ENCODE measurements at places on chromosomes 2 and 18. TPM values are rescaled to one million over a fixed set of nuclear protein-coding genes. Genes with fewer than 3 reads are reported as not detected.

CNRIP1 gene
- polyA plus RNA-seq = not detected

ROCK2 gene
- 9.0 TPM for polyA plus RNA-seq

RAB31 gene
- polyA plus RNA-seq = 19.3 TPM

SOX11 gene
- polyA plus RNA-seq = 0.05 TPM

RAB27B gene
- not detected for polyA plus RNA-seq

AQP12A gene
- polyA plus RNA-seq = not detected

MALL gene
- polyA plus RNA-seq = not detected

MROH2A gene
- not detected for polyA plus RNA-seq

CRYGC gene
- not detected for polyA plus RNA-seq

TBR1 gene
- not detected for polyA plus RNA-seq

SCN7A gene
- not detected for polyA plus RNA-seq

ABHD3 gene
- polyA plus RNA-seq = 43.9 TPM

RGPD8 gene
- 4.3 TPM for polyA plus RNA-seq

VSNL1 gene
- polyA plus RNA-seq = 0.10 TPM

MOGAT1 gene
- not detected for polyA plus RNA-seq

- peak; percentile 93 for DNase-seq
Measured at GRCh38 chr2:84946204-84947009, 24.6 kb upstream of the KCMF1 start.

DNA sequence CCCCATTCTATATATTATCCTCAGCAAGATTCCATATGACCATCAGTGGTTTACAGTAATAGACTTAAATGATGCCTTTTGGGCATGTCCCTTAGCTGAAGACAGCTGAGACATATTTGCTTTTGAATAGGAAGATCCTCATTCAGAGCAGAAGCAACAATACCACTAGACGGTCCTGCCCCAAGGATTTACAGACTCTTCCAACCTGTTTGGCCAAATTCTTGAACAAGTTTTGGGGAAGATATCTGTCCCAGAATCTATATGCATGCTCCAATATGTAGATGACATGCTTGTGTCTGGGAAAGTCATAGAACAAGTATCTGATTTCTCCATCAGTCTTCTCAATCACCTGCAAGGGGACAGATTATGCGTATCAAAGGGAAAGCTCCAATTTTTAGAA is 137.1 kb upstream of the RMP24 start:
- no peak for DNase-seq

DNA sequence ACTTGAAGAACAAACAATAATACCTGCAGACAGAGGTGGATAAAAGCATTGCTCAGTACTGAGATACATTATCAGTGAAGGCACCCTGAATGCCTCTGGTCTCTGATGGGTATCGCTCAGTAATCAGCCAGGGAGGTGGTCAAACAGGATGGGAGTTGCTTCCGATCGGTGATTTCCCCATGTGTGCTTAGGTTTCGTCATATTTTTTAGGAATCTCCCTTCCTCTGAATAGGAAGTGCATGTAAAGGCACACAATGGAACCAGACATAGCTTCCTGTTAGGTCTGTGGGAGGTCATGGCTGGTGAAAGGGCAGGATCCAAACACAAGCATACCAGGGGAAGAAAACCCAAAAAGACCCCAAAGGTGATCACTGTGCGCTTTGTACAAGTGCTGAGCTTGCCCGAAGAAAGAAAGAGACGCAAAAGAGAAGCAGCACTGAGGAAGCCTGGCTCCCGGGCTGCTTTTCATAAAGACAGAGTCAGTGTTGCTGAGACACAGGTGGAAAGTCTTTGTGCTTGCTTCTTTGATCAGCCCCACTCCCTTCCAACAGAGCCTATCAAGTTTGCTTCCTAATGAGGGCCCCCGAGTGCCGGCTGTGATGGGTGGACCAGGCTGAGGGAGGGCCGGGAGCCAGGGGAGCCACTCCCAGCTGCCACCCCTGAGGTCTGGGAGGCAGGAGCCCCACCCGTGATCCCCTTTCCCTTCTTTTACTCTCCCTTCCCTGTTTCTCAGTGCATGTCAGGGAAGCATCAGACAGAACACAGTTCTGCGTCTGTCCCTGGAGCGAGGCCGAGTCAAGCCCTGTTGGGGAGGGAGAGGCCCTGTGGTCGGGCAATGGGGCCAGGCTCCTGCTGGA is 138.2 kb downstream of the SH3RF3 start:
- DNase-seq = no peak

DNA sequence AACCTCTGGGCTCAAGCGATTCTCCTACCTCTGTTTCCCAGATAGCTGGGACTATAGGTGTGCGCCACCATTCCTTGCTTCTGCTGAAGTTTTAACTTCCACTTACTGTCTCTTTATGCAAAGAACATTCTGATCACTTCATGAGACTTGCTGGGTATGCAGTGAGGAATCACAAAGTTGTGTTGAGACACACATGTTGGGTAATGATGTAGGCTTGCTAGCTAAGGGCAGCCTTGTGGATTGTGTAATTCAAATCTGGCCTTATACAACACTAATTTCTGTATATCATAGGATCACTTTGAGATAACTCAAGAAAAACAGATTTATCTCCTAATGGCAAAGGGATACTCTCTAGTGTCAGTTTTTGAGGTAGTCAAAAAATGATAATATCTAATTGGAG is 24.2 kb downstream of the XRCC5 start:
- no peak for DNase-seq

DNA sequence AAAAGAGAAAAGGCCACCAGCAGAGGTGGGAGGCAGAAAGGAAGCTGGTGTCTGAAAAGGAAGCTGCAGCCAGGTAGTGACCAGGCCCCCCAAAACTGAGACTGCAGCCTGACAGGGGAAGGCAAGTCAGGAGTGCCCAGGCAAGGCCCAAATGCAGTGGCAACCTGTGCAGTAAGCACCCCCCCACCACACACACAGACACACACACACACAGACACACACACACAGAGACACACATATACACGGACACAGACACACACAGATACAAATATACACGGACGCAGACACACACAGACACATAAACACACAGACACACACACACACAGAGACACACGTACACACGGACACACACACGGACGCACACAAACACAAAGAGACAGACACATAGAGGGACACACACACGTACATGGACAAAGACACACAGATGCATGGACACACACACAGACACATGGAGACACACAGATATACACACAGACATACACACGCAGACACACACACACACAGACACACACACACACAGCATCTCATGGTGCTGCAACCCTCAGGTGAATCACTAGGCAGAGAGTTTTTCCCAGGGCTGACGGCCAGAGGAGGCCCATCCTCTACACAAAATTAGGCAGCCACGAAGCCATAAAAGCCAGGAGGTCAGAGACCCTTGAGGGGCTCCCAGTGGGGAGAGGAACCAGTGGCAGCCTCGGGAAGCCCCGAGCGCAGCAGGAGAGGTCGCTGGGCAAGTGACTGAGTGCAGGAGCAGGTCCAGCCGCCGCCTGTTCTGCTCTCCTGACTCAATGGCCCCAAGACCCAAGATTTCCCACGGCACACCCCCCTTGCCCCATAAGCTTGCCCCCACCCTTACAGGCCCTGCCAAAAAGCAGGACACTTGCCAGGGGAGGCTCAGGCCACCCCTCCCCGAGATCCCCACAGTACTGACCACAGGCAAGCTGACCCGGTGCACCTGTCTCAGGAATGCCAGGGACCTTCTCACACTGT is 6.3 kb downstream of the SDC1 start:
- DNase-seq = no peak

GRCh38 chr2:30139131-30139870 is 7.5 kb upstream of the YPEL5 start:
- DNase-seq = no peak

- no peak for DNase-seq
Measured at GRCh38 chr2:221304916-221305315, 267.2 kb downstream of the EPHA4 start.

- no peak for DNase-seq
Measured at GRCh38 chr18:66995270-66995669, 391.4 kb upstream of the CDH19 start.

- no peak for DNase-seq
Measured at GRCh38 chr2:64112016-64112415, 32.2 kb downstream of the PELI1 start.

DNA sequence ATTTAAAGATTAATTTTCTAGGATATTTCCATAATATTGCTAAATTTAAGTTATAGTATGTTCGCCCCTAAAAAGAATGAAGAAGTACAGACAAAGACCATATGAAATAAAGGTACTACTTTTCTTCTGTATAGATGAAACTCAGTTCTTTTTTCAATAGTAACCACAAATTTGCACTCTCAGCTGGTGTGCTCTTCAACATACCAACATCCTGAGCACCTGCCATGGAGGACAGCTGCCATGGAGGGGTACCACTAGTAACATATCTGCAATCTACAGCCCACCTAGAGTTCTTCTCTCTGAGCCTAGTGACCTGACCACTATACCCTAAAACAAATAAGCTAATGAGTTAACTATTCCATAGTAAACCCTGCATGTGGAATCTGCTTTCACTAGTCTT is 36.8 kb upstream of the ERCC3 start:
- DNase-seq = no peak

DNA sequence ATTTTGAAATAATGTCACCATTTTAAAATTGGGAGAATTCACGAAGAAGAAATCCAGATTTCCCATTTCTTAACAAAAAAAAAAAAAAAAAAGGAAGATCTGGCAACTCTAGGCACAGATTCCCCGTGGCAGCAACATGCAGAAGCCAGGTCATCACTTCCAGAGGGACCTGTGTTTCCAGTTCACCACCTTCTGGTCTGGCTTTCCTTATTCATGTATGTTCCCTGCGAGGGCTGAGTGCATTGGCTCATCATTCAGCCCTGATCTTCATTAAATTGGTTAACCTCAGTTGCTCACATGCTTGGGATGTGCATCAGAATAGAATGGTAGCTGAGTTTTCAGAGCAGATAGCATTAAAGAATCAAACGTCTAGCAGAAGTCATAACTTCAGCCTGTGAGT is 25.0 kb upstream of the MAP3K20 start:
- no peak for DNase-seq

GRCh38 chr2:55530539-55531081 is 11.1 kb downstream of the CFAP36 start:
- no peak for DNase-seq

DNA sequence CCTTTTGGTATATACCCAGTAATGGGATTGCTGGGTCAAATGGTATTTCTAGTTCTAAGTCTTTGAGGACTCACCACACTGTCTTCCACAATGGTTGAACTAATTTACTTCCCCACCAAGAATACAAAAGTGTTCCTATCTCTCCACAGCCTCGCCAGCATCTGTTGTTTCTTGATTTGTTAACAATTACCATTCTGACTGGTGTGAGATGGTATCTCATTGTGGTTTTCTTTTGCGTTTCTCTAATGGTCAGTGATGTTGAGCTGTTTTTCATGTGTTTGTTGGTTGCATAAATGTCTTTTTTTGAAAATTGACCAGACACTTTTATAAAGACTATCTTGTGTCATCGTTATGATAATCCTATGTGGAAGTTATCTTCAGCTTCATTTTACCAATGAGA is 16.0 kb upstream of the ATP8B1 start:
- DNase-seq = no peak

- no peak for DNase-seq
Measured at GRCh38 chr2:179856205-179856604, 5.2 kb downstream of the ZNF385B start.

DNA sequence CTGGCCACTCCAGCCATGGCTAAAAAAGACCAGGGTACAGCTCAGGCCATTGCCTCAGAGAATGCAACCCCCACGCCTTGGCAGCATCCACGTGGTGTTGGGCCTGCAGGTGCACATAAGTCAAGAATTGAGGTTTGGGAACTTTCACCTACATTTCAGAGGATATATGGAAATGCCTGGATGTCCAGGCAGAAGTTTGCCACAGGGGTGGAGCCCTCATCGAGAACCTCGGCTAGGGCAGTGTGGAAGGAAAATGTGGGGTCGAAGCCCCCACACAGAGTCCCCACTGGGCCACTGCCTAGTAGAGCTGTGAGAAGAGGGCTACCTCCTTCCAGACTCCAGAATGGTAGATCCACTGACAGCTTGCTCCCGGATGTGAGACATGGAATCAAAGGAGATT is 477.3 kb downstream of the LPIN1 start:
- no peak for DNase-seq

- no peak for DNase-seq
Measured at GRCh38 chr2:142862847-142863246, 14.6 kb upstream of the KYNU start.

DNA sequence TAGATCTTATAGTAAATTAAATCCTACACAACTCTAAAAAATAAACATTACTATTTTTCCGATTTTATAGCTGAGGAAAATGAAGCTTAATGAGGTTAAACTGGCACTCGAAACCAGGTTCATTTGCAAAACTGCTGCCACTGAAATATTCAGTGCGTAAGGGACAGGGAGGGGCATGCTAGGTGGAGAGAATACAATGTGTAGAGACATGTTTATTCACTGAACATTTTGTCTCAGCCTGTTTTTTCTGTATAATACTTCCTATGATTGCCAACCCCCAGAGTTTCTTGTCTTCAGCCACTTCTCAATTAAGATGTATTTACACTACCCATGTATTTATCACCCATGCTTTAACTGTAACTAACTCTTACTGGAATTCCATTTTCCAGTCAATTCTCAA is 31.6 kb upstream of the ZNF804A start:
- DNase-seq = no peak

DNA sequence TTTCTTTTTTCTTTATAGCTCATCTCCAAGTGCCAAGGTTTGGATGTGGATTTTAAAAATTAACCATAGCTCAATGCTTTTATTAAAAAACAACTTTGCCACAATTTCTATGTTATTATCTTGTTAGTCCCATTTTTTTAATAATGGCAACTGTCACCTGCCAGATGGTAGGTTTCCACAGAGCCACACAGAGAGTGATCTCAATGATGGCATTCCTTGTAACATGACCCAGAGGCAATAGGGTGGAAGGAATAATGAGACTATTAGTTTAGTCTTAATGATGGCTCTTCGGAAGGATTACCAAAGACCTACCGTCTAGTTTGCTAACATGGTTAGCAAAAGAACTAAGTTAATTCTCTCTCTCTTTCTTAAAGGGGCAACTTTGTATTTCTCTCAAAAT is 64.0 kb downstream of the REL start:
- no peak for DNase-seq

DNA sequence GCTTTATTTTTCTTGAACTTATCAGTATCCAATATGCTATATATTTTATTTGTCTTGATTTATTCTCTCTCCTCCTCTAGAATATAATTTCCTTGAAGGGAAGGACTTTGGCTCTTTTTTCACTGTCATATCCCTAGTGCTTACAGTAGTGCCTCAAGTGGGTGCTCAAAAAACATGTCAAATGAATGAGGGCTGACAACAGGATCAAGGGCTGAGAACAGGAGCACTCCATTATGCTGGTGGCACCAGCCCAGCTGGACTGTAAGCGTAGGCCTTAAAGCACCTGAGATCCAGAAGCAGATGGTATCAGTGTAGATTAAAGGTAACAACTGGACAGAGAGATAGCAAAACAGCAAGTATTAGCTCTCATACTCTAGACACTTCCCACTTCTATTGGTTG is 46.3 kb downstream of the PMS1 start:
- no peak for DNase-seq

DNA sequence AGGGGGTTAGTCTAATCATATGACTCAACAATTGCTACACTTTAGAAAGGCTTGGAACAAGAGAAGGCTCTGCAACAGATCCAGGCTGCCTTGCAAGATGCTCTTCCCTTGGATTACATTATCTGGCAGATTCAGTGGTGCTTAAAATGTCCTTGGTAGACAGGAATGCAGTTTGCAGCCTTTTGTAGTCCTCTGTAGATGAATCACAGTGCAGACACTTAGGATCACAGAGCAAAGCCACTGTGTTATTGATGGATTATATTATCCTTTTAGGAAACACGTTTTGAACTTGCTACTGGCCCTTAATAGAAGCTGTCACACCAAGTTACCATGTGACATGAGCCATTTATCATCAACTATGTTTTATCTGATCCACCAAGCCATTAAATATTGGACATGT is 152.2 kb downstream of the CBLN2 start:
- DNase-seq = no peak

Measured in GM12878 (cell line).